ENCODE measurements at places on chromosomes 7 and 10.

DNA sequence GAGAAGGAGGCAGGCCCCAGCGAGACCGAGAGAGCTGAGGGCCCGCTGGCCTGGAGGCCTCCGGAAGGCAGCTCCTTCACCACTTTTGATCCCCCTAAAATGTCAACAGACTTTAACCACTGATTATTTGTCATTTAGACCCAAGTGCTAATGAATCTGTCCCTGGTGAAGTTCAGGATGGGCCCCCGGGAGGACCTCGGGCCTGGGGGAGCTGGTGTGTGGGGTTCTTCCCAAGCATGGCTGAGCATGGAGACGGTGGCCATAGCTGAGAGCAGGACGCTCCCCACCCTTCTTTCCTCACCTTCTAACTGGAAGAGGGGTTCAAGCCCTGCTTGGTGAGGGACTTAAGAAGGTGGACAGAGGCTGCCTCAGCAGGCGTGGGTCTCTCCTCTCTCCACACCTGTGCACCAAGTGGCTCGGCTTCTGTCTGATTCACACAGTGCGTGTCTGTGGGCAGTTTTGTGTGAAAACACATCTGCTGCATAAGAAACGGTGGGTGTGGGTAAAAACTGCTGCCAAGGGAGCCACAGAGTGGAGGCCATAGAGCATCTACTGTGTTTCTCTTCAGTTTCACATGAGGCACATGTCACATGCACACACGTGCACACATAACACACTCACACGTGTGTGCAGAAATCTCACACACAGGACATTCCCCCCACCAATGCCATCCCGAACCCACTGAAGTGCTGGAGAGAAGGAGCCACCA is 53.5 kb upstream of the VIPR2 start:
- no peak for DNase-seq

GRCh38 chr10:91579329-91579985 is 53.4 kb downstream of the PPP1R3C start:
- peak; percentile 79 for DNase-seq

GRCh38 chr7:67463316-67463715 is 466.7 kb downstream of the TYW1 start:
- DNase-seq: no peak

DNA sequence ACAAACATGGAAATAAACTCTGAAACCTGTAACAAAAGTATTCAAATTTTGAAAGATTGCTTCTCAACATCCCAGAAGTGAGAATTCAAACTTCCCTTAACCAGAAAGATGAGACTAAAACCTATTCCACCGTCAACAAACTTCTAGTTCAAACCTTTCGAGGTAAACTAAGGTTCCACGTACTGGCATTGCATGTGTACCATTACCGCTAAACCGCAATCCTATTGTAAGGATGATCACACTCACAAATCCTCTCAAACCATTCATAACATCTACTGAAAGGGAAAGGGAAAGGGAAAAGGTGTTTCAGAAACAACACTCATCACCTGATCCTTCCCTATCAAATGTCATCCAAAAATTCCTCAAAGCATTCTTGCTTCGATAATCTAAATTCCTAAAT is 3.1 kb downstream of the SMURF1 start:
- no peak for DNase-seq

GRCh38 chr7:88233828-88234227 is 14.0 kb upstream of the SRI start:
- DNase-seq: no peak

DNA sequence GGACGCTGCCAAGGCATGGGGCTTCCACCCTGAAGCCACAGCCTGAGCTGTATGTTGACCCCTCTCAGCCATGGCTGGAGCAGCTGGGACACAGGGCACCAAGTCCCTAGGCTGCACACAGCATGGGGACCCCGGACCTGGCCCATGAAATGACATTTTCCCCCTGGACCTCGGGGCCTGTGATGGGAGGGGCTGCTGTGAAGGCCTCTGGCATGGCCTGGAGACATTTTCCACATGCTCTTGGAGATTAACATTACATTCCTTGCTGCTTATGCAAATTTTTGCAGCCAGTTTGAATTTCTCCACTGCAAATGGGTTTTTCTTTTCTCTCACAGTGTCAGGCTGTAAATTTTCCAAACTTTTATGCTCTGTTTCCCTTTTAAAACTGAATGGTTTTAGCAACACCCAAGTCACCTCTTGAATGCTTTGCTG is 463.6 kb downstream of the ZWINT start:
- DNase-seq: no peak

DNA sequence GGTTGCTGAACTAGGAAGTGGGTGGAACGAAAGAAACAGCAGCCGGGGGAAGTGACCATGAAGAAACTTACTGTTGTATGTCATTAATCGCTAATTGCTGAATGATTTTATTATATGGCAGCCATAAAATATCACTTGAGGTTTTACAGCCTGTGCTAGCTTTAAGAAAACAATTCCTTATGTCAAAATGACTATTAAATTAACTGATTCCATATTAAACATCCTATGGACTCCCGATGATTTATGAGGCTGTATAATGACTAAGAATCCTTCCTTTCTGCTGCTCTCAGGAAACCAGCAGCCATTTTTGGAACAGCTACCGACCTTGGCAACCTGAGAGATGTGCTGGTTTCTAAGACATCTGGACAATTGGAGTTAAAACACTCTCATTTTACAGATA is 421.9 kb downstream of the SORCS3 start:
- DNase-seq: no peak

DNA sequence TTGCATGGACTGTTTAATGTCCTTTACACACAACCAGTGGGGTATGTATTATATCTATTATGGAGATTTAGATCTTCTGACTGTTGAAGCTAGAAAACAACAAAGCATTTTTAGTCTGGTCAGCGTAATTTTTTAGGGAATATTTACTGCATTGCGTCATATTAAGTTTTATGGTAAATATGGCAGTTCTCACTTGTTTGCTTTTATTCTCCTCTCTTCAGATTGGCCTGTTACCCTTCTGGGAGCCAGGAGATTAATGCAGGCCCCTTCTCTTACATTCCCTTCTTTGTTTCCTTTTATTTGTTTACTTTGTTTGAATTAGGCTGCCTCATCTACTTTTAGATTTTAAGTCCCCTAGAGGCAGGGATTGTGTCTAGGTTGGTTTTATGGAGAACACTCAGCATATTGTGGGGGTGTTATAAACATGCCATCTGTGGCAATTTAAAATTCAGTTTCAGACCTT is 13.8 kb downstream of the UBE2D1 start:
- no peak for DNase-seq

DNA sequence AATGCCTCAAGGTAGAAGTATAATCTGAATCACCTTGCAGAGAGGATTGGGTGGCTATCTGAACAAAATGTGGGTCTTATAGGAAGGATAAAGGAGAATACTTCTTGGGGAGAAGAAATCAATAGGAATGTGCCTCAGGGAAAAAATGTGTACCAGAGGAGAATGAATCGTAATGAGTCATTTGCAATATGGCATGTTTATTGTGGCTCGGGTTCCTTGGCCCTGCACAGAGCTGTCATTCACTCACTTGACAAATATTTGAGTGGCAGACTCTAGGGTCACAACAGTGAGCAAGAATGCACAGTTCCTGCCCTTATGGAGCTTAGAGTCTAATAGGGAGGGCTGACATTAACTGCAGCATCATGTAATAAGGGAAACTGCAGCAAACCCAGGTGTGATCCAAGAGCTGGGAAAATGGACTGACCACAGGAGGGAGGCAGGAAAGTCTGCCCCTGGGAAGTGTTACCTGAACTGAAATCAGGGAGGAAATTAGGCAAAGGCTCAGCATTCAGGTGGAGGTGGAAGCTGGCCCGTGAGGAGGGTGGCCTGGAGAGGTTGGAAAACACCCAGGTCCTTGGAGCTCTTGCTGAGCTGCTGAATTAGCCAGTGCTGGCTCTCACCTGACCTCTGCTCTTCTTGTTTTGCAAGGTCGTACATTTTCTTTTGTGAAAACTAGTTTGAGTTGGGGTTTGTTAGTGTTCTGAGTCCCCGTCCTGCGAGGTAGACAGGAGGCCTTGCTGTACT is 203.9 kb downstream of the FRMD4A start:
- peak; percentile 37 for DNase-seq

DNA sequence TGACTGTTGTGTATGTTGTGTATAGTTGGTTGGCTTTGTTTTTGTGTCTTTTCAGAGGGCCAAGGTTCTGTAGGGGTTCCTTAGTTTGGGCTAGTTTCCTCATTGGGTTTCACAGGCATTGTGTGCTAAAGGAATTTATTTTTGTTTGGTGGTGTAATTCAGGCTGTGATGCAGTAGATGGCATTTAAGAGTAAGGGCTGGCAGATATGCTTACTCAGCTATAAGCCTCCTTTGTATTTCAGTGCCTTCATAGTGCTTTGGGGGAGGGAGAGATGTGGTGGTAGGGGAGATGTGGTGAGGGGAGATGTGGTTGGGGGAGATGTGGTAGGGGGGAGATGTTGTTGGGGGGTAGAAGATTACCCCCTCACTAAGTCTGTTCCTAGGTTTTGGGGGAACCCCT is 91.7 kb downstream of the SLC25A40 start:
- DNase-seq: no peak

DNA sequence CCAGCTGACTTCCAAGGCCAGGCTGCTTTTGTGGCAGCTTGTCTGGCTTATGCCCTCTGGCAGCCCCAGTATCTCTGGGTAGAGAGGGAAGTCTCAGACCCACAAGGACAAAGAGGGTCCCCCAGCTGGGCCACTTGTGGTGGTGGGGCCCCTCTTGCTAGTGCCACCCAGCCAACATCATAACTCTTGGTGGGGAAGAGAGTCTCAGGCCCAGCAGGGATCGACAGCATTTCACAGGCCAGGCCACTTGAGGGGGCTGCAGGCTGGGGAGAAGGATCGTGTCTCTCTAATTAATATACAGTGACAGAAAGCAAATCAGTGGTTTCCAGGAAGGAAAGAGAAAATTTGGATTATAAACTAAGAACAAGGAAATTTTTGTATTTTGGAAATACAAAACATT is 76.0 kb downstream of the TYW1B start:
- no peak for DNase-seq

DNA sequence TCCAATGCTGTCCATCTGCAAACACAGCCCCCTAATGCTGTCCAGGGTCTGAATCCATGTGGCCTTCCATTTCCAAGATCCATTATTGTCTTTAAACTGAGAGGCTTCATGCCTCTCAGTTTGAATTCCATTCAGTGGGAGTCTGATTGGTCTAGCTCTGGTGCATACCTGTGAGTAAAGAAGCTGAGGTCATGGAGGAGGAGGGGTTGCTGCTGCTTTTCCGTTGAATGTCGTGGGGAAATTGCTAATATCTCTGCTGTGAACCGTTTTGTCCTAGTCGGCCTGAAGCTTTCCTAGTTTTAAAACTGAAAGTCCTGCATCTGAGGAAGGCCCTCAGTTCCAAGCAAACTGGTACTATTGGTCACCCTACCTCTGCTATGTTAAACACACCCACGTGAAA is 17.7 kb downstream of the SH2D4B start:
- no peak for DNase-seq

- no peak for DNase-seq
These were observed 20.3 kb downstream of the SLIT1 start for GRCh38 chr10:97165499-97165898.

- no peak for DNase-seq
These were observed 249.1 kb downstream of the DNAJB9 start for GRCh38 chr7:108818742-108819141.

DNA sequence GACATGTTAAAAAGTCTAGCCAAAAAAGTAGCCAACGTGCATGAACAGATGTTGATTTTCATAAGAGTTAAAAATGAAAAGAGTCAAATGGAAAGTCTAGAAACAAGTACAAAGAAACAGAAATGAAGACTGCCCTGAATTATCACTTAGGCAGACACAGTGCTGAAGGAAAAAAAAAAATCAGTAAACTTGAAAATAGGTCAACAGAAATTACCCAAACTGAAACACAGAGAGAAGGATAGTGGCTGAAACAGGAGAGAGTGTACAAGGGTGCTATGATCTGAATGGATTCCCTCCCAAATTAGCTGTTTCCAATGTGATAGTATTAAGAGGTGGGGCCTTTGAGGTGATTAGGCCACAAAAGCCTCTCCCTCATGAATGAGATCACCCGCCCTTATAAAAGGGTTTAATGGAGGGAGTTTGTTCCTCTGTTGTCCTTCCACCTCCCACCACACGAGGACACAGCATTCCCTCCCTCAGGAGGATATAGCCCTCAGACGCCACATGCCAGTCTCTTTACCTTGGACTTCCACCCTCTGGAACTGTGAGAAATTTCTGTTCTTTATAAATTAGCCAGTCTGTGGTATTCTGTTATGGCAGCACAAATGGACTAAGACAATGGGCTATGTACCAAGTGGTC is 249.7 kb downstream of the AHR start:
- DNase-seq: no peak

DNA sequence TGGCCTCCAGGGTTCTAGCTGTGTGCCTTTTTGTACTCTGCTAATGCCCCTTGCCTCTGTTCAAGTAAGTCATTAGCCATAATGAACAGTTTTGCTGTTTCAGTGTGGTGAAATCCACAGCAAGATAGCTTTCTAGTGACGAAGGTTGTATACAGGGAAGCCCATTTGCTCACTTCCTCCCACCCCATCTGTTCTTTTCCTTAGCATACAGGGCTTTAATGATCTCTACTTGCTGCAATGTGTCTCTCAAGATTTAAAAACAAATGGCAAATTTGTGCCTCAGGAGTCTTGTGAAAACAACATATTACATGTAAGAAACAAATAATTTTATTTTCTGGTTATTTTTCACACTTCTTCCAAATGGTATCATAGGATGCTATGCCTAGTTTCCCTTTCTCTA is 243.2 kb downstream of the CDK14 start:
- no peak for DNase-seq

- no peak for DNase-seq
These were observed 216.9 kb downstream of the SORCS1 start for GRCh38 chr10:106947643-106948042.

DNA sequence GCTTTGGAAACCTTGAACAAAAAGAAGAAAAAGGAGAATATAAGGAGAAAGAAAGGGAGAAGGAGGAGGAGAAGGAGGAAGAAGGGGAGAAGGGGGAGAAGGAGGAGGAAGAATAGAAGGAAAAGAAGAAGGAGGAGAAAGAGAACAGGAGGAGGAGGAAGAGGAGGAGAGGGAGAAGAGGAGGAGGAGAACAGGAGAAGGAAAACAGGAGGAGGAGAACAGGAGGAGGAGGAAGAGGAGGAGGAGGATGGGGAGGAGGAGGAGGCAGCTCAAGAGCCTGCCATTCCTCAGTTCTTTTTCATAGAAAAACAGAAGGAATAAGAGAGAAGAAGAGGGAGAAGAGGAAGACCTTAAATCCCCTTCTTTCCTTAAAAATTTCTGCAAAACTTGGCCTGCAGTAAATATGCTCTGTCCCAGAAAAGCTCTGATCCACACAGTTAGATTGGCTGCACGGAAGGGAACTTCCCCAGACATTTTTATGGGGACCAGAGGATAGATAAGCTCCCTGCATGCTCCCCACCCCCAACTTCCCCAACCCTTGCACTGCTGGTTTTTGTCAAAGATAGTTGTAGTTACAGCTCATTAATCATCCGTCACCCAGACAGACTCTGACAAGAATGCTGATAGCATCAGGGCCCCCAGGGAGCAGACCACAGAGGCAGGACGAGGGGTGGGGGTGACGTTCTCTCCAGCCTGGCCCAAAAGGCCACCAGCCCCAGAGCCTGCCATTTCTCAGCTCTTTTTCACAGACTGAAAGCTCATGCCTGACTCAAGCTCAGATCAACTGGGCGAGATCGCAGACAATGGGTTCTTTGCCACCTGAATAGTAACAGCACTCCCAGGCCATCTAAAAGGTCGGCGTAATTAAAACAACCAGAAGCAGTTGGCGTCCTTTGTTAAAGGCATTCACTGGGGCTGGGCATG is 34.5 kb upstream of the LYZL1 start:
- peak; percentile 73 for DNase-seq

GRCh38 chr7:100102950-100103840 is 1.8 kb downstream of the AP4M1 start:
- DNase-seq: peak; percentile 98
